Stimulated activated CD4-positive, alpha-beta T cell treated with anti-CD3 and anti-CD28 coated beads, Interleukin-2, amount 100 ng/mL, for 24 hours (primary cell): ENCODE measurements at places on chromosomes 12 and 14.

- DNase-seq = no peak
Measured at GRCh38 chr14:95549656-95550585, 15.1 kb downstream of the GLRX5 start.

DNA sequence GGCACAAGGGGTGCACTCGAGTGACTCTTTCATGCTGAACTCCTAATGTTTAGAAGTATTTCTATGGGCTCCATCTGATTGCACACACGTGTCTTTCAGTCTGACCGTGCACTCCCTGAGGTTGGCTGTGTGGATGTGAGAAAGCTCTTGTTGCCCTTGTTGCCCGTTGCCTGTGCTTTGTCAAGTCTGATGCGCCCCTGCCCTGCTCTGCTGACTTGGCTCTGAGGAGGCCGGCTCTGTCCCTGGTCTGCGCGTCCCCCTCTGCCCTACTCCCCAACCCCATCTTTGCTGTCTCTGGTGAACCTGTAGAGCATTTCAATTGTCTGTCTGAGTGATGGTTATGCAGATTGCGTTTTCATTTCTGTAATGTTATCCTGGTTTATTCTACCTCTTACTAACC, 802.3 kb downstream of the NRXN3 start:
- DNase-seq = no peak

DNA sequence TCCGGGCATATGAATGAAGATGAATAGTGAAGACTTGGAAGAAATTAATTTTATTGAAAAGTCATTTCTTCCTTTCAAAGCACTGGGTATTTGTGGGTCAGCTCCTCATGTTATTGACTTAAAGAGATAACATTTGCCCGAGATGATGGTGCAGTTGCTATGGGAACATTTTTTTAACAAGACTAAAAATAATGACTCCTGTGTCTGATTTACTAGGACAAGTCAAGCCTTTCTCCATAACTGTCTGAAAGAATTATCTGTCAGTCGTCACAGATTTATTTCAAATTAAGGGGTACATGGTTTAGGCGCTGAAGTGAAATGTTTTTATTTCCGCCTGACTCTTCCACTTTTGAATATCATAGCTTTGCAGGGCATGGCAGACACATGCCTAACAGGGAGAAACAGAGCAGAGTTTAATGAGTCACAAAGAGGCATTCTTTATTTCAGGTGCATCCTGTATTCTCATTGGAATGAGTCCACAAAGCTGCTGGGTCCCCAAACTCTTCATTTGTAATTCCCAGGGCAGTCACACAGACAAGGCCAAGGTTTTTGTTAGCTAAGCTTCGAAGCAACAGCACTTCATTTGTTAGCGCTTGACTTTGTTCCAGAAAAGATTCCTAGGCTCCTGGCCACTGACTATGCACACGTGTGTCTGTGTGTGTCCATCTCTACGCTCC, 4.3 kb upstream of the GPHB5 start:
- DNase-seq = no peak

DNA sequence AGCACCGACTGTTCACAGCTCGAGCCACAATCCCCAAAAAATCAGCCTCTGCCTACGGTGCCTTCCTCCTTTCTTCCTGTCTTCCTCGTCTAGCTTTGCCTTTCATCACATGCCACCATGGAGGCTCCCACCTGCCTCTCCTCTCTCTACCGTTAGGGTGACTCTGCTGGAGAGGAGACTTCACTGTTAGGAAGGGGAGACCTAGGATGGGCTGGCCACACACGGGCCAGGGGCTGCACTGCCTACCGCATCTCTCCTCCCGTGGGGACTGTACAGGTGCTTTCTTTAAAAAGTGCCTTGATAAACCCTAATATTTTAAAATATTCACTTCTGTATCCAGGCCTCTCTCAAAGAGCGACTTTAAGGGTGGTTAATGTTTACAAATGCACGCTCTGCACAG, 1104.7 kb downstream of the BCL11B start:
- no peak for DNase-seq

DNA sequence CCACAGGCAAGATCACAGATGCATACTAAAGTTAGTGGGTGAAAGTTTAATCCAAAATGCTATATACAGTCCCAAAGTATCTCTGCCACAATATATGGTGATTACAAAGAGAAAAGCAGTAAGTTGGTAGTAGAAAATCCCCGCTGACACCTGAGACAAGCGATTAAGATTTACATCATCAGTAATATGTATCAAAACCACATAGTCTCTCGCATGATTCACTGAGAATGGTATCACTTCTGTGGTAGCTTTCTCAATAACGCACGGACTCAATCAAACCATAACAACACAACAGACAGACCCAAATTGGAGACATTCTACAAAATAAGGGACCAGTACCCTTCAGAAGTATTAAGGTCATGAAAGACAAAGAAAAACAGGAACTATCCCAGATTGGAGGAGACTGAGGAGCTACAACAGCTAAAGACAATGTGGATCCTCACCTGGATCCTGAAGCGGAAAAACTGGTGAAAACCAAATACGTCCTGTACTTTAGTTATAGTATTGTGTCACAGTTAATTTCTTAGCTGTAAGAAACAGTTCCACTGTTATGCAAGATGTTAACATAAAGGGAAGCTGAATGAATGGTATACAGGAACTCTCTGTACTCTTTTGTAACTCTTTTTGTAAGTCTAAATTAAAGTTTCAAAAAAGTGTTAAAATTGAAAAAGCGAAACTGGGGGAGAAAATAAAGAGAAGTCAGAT, 51.0 kb downstream of the SPTLC2 start:
- DNase-seq = no peak

DNA sequence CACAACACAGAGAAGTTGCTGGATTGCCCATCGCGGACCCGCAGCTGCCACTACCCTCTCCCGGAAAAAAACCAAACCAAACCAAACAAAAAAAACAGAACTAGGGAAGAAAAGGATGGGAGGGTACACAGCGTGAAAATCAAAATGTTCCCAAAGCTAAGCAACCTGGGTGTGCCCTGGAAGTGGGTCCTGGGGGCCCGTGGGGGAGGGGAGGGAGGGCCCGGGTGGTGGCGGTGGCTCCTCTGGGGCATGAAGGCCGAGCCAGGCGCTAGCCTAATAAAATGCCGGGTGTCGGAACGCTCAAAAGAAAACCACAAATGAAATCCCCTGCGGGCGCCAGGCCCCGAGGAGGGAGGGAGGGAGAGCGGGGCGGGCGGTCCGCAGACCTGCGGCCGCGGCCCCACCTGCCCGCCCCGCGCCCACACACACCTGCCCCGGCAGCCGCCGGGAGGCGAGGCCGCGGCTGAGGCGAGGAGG, 787 bp downstream of the HECTD4 start:
- DNase-seq = peak; percentile 38

DNA sequence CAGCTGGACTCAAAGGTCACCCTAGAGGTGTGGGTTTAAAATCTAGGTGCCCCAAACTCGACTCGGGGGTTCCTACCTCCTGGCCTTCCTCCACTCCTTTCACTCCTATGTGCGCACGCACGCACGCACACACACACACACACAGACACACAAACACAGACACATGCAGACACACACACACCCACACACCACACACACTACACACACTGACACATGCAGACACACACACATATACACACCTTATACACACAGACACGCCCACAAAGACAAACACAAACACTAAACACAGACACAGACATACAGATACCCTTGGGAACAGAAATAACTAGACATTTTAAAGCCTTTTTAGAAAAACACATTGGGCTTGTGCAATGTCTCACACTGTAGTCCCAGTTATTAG, 31.8 kb downstream of the GSC start:
- no peak for DNase-seq

DNA sequence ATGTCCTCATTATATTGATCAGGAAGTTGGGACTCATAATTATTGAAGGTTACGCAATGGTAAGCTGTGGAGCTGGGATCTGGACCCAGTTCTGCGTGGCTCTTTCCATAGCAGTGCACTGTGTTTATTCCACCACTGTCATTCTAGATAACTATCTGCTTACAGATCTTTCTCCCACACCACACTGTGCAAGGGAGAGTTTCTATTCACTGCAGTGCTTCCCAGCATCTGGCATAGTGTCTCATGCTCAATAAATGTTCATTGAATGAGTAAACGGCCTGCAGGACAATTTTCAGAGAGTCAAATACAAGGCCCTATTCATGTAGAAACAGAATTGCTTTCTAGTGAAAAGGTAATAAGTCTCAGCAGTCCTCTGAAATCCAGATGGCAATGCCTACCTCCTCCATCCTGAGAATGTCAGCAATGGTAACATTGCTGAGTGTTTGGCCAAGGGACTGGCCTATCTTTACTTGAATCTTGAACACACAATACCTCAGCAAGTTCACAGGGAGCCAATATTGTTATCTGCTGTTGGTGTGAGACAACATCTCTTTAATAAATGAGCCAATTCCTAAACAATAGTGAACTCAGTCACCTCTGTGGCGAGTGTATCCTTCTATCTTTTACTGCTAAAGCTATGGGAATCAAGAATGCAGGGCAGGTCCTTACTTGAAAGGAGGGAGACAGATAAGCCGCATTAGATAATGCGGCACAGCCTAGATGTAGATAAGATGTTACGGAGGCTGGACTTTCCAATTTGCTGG, 332.4 kb upstream of the PRICKLE1 start:
- DNase-seq = no peak

DNA sequence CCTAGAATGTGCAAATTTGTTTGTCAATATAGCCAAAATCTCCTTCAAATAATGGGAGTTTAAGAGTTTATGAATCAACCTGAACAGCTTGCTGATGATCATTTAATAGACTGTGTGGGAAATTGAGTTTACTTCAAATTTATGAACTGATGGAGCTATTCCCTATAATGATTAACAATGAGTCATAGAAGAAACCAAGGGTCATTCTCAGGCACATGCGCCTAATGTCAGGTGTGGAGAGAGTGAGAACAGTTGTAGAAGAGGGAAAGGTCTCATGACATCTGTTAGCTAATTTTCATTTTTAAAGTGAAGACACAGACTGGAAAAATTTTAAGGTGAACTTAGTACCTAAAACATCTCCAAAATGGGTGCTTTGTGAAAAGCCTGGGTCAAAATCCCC, 191.8 kb downstream of the BMP4 start:
- DNase-seq = no peak

DNA sequence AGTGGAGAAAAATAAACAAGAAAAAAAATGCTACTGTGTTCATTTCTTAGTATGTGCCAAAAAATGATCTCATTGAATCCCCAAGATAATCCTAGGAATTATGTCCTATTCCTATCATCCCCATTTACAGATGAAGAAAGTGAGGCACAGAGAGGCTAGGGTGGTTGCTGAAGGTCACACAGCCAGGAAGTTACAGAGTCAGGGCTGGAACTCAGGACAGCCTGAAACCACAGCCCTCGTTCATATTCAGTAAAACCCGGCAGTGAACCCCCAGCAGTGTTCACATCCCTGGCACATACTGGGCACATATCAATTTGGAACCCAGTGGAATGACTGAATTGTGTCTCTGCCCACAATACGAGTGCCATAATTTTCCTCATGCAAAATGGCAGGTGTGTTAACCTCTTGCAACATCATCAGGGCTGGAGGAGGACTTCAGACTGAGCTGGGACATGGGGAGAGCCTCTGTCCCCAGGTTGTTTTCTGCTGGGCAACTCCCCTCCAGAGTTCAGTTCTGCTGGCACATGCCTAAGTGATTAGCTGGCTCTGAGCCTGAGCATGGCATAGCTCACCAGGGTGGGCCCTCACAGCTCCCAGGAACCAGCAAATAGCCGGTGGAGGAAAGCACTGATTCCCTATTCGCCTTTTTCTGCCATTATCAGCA, 2.0 kb upstream of the PPP1CC start:
- no peak for DNase-seq

GRCh38 chr12:119589634-119590033, 3.9 kb upstream of the TMEM233 start:
- no peak for DNase-seq

DNA sequence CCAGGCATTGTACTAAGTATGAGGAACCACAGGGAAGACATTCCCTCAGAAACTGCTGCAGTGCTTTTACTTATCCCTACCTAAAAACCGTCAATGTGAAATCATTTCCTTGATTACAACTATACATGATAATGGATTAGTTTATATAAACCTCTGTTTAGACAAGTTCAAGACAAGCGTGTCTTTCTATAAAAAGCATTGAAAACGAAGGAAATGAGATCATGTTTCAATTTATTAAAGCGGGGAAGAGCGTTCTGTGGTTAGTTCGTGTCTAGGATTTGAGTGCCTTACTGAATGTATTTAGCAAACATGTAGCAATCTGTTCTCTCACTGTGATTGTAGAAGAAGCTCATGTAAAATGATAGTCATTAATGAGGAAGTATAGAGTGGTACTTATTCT, 37.5 kb downstream of the GALC start:
- no peak for DNase-seq

GRCh38 chr12:22272335-22273151, 62.0 kb downstream of the ST8SIA1 start:
- no peak for DNase-seq

- no peak for DNase-seq
Measured at GRCh38 chr12:13566292-13566691, 369.8 kb downstream of the EMP1 start.

GRCh38 chr14:61478971-61479473, 157.6 kb downstream of the PRKCH start:
- DNase-seq = no peak
